A549 treated with Mapracorat at 1 μM for 4 hours (cell line): ENCODE measurements at places on chromosomes 5 and 9. TPM values are rescaled to one million over a fixed set of nuclear protein-coding genes. Genes with fewer than 3 reads are reported as not detected.

The PRRX2 gene
- 5.4 to 9.8 TPM (median 9.4 TPM) in 5 replicates for total RNA-seq

The MTMR12 gene
- 14.3 to 19.3 TPM (median 18.5 TPM) in 5 replicates for total RNA-seq

The TMEM171 gene
- total RNA-seq: 4.6 to 6.8 TPM (median 5.7 TPM) in 5 replicates

The FOXD4L5 gene
- total RNA-seq: 0.05 TPM in 1 of 5 replicates, not detected in the others
